ENCODE measurements at places on chromosomes 12 and 14. TPM values are rescaled to one million over a fixed set of nuclear protein-coding genes. Genes with fewer than 3 reads are reported as not detected.

- no peak for DNase-seq
Measured at GRCh38 chr12:120670667-120671066, 16.3 kb upstream of the MLEC start.

- no peak for DNase-seq
Measured at GRCh38 chr14:94904636-94905035, 134.7 kb upstream of the GSC start.

GRCh38 chr12:15625075-15625474 is 164.1 kb downstream of the EPS8 start:
- no peak for DNase-seq

Gene PLEKHA5
- total RNA-seq = 18.5 TPM

Gene AMN1
- total RNA-seq = 7.1 TPM

DNA sequence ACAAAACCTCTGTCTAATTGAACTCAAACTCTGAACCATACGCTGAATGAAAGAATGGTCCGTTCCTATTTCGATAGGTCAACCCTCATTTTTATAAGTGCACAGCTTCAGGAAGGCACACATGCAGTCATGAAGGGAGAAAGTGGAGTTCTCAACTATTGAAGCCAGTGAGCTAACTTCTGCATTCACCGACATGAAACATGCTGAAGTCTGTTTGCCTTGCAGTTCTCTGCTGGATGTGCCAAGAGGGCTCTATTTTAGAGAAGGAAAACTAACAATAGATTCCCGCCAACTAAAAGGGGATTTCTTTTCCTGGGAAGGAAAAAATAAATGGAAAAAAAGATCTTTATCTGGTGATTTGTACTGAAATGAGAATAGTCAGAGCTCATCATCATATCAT is 191.0 kb upstream of the PLEKHG7 start:
- no peak for DNase-seq

- no peak for DNase-seq
Measured at GRCh38 chr14:23441076-23441475, 5.6 kb upstream of the MYH7 start.

Gene NXPH4
- not detected for total RNA-seq

DNA sequence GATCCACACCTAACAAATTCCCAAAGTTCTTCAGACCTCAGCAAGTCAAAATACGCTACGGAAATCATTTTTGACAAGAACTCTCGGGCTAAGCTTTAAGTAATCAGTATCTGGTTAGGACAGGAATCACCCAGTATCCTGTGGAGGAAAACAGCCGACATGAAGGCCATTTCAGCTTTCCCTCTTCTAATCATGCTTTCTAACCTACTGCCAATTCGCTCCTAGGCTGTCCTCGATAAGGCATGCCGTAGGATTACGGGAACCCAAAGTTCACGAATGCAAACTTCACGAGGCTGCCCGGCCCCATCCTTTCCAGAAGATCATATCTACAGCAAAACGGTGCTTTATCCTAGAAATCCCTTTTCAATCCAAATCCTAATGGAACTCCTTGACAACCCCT is 81.8 kb upstream of the PTPRB start:
- DNase-seq = no peak

DNA sequence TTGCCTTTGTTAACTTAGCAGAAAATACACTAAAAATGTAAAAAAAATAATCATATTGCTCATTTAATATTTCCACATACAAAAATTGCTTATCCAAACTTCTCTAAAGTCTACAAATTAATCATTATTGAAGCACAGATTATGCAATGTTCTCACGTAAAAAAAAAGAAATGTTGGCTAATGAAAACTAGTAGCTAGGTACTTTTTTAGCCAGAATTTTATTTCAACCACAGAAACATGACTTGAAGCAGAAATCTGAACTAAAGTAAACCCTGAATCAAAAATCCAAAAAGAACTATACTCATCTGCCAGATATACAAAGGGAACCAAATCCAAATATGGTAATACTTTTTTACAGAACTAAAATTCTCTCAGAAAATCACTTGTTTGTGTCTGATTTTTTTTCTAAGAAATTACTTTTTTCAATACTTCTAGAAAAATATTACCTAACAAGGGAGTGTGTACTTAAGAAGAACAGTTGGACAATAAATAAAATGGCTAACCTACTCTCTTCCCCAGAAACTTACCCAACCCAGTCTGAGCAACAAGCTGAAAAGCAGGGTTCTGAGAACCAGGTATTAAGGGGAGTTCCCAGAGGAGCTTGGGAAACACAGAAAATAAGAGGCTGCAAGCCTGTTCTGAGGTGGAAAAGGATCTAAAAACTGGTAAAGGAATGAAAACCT is 78.4 kb upstream of the RAP1B start:
- no peak for DNase-seq

Gene CLEC9A
- 0.31 TPM for total RNA-seq

GRCh38 chr14:93231129-93231979 is 24.3 kb downstream of the UBR7 start:
- no peak for DNase-seq

- no peak for DNase-seq
Measured at GRCh38 chr14:63800083-63800482, 52.7 kb upstream of the SYNE2 start.

GRCh38 chr14:31283578-31284252 is 76.1 kb upstream of the HECTD1 start:
- DNase-seq = no peak

GRCh38 chr12:32126720-32127119 is 20.1 kb downstream of the BICD1 start:
- DNase-seq = no peak

Gene GPR137C
- total RNA-seq = 0.43 TPM

Gene TAS2R30
- total RNA-seq = 2.1 TPM

DNA sequence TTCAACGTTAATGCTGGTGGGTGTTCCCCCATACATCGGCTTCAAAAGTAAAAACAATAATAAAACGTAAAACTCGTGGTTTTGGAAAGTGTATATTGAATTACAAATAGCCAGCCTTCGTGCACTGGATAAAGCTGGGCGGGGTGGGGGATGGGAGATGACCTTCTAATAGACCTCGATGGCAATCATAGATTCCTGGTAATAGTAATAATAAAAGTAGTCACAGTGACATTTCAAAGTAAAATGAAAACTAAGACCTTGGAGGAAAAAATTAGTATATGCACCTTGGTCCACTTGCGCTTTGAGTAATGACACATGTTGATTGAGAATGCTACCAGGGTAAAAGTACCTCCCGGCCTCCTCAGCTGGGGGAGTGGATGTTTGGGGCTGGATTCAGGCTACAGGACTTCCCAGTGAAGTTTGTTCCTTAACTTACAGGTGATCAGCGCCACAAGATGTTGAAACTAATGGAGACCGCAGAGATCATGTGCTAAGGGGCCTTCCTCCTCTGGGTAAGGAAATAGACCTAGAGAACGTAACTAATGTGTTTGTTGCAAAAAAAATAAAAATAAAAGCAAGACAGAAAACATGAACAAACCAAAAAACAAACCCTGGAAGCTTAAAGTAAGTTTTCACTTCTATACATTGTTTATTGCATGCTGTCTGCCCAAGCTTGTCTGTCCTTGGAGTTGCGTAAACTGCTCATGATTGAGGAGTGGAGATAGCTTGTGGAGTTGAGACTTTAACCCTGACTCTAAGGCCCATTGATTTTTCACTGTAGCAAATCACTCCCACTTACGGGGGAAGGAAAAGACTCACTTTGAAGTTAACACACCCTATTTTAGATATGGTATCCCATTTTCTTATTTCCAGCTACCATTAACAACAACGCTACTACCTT is 907 bp upstream of the LRIG3 start:
- no peak for DNase-seq

Gene NUBPL
- total RNA-seq = 4.2 TPM

DNA sequence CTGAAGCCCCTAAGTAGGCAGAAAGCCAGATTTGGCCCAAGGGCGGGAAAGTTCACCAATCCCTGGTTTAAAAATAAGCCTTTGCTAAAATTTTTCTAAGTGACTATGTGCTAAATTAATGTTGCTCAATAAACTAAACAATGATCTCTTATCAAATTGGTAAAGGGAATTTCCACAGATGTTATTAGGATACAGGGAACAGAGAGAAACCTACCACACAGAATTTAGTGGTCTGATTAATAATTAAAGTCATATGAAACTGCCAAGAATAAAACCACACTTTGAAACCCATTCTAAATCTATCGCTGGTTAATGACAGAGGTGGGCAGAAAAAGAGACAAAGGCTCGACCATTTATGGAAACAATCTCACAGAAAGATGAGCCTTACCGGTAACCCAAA is 22.0 kb downstream of the ANAPC5 start:
- DNase-seq = no peak

- no peak for DNase-seq
Measured at GRCh38 chr14:103889313-103890051, 38.8 kb upstream of the TDRD9 start.

DNA sequence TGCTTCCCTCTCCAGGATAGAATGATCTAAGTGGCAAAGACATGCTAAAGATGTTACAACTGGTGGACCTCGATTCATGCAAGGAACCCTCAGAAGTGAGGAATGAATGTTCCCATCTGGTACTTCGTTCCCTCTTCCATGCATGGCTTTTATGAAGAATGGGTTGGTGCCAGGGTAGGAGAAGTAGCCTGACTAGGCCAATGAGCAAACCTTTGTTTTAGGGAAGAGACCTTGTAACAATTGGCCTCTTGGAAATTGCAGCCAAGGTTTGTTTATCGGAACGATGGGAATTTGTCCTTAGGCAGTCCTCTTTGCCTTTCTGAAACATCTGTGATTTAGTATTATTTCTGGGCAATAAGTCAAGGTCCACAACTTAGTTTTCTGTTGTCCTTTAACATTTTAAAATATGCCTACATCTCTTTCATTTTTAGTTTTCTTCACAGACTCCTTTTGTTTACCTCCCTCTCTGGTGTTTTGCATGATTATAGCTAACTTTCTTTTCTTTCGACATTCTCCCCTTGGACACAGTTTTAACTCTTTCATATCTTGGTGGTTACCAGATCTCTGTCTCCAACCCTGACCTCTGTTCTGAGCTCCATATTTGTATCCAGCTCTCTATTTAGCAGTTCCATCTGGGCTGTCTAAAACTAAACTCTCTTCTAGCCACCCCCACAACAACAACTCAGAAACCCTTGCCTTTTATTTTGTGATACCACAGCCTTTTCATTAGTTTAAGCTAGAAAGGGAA is 70.0 kb downstream of the DIP2B start:
- DNase-seq = no peak

- no peak for DNase-seq
Measured at GRCh38 chr12:101038289-101038871, 171.7 kb downstream of the SLC5A8 start.

- DNase-seq = peak; percentile 50
Measured at GRCh38 chr14:100124551-100125088, 34.8 kb downstream of the DEGS2 start.

GRCh38 chr12:15597125-15597830 is 191.9 kb downstream of the EPS8 start:
- no peak for DNase-seq

DNA sequence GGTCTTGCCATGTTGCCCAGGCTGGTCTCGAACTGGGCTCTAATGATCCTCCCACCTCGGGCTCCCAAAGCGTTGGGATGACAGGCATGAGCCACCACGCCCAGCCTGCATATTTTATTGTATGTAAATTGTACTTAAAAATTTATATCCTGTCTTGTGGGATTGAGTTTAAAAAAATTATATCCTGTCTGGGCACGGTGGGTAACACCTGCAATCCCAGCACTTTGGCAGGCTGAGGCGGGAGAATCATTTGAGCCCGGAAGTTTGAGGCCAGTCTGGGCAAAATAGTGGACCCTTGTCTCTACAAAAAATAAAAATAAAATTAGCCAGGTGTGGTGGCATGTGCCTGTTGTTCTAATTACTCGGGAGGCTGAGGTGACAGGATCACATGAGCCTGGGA is 13.9 kb upstream of the CEBPE start:
- DNase-seq = no peak

- DNase-seq = no peak
Measured at GRCh38 chr14:96040828-96041371, 1.7 kb downstream of the C14orf132 start.

- peak; percentile 94 for DNase-seq
Measured at GRCh38 chr14:35534873-35535482, 1.0 kb downstream of the INSM2 start.

GRCh38 chr14:50670196-50670865 is 2.2 kb upstream of the SAV1 start:
- no peak for DNase-seq

- DNase-seq = no peak
Measured at GRCh38 chr12:103547376-103547775, 39.7 kb upstream of the STAB2 start.

DNA sequence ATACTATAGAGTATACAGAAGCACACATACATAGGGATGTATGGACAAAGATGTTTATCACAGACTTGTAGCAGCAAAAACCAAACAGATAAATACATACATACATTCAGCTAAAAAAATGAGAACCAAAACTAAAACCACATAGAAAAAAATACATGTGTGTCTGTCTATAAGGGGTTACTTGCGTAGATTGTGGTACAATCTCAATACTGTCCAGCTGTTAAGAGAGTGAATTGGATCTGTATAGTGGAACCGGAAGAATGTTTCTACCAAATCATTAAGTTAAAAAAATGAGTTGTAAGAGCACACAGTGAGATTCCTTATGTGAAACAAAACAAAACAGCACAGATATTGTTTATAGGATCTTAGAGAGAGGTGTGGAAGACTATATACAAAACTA is 44.2 kb upstream of the DCD start:
- DNase-seq = no peak

DNA sequence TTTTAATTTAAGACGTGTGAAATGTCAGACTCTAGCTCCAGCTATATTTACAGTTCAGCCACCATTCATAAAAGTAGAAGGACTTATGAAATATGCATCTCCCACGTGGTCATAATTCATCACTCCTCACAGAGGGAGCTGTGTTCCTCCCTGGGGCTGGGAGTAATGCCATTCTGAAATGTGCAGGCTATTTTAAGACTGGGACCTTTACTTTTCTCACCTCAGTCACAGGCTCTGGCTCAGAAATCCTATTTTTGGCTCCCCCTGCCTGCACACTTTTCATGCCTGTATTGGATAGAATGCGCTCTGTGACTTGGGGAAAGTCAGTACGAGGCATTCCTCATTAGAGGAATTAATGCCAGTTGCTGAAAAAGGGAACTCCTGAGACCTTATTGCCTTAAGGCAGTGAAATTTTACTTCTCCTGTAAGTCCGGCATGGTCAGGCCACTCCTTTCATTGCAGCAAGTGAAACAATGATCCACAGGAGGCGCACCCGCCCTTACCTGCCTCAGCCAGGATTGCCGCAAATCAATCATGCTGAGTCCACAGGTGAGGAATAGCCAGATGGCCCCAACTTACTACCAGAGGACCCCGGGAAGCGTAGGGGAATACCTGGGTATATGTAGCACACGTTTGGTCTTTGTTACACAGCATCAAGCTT is 1133.2 kb upstream of the TMEM132C start:
- no peak for DNase-seq

Gene OAS2
- 17.2 TPM for total RNA-seq

GRCh38 chr12:112616469-112617152 is 174.9 kb upstream of the RPH3A start:
- no peak for DNase-seq

- no peak for DNase-seq
Measured at GRCh38 chr14:91283666-91284065, 39.2 kb upstream of the GPR68 start.

- DNase-seq = peak; percentile 95
Measured at GRCh38 chr12:13278249-13278787, 81.8 kb downstream of the EMP1 start.

Gene KRT82
- not detected for total RNA-seq

Gene HRK
- not detected for total RNA-seq

All from upper lobe of left lung (tissue), 6 donors.